ENCODE measurements at places on chromosomes 12 and 14.

DNA sequence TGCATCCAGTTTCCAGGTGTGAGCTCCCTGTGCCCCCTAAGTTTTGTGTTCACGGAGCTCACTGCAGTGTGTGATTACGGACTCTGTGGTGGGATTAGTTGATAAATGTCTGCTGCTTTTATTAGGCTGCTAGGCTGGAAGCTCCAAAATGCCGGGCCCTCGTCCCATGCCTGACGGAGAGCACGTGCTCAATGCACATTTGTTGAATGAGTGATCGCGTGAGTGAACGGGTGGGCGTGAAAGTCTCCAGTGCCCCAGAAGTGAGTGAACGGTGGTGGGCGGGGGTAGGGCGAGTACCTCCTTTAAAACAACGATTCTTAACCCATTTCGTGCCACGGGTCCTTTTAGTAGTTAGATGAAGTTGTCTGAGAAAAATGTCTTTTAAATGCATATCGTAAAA, 175.5 kb downstream of the AACS start:
- no peak for DNase-seq

DNA sequence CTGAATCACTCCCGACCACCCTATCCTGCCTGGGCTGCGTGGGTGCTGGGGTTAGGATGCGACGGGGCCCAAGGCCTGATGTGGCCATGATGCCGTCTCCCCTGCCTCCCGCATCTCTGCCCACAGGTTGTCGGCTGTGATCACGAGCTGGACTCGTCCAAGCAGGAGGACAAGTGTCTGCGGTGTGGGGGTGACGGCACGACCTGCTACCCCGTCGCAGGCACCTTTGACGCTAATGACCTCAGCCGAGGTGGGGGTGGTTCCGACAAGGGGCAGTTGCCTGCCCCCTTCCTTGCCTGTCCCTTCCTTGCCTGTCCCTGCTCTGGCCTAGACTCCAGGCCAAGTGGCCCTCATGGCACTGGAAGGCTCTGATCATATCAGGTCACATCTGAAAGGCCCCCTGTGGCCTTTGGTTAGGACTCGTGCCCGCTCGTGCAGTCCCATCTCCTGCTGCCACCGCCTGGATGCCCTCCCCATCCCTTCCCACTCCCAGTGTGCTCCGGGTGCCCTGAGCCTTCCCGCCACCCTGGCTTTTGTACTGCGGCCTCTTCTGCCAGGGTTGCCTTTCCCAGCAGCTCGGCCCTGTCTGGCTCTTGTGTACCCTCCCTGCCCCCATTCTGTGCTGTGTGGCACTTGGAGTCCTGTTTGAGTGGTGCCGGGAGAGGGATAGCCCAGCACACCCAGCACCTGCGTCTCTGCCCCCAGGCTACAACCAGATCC, 13.6 kb downstream of the PAPLN start:
- no peak for DNase-seq

DNA sequence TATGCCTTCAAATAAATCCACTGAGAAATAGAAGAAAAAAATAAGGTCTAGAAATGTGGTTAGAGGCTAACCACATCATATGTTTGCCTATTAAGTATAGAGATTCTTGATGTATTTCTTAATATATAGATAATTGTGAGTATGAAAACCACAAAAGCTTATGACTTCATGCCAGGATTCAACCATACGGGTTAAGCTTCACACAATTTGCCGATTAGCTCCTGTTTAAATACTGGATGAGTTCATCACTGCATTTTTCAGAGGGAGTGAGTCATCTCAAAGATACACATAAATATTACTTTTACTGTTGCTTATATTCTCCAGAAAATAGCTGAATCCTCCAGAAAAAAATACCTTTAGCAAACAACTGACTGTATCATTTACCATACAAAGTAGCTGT, 79.6 kb downstream of the RPL10L start:
- no peak for DNase-seq

- no peak for DNase-seq
These were observed 84.8 kb downstream of the SMOC1 start for GRCh38 chr14:69963966-69964365.

GRCh38 chr14:96237641-96238040, 18.4 kb upstream of the BDKRB1 start:
- no peak for DNase-seq

- DNase-seq = no peak
These were observed 148.6 kb downstream of the FBXL14 start for GRCh38 chr12:1445807-1446206.

DNA sequence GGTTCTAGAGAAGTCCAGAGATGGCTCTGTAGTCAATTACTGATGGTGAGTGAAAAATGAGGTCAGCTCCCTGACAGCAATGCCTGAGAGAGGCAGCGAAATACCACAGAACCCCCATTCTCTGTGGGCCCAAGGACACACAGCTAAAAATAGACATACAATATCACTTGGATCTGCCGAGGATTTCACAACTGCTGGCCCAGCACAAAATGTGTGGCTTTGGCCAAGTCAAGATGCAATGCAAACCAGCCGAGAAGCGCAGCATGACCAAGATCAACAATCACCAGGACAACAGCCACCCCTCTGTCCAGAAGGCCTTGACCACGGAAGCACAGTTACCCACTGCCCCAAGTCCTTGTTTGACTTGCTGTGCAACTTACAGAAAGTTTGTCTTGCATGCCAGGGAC, 52.2 kb downstream of the CKAP4 start:
- DNase-seq = no peak

- DNase-seq = no peak
These were observed 204.8 kb downstream of the DPF3 start for GRCh38 chr14:72688990-72689671.

DNA sequence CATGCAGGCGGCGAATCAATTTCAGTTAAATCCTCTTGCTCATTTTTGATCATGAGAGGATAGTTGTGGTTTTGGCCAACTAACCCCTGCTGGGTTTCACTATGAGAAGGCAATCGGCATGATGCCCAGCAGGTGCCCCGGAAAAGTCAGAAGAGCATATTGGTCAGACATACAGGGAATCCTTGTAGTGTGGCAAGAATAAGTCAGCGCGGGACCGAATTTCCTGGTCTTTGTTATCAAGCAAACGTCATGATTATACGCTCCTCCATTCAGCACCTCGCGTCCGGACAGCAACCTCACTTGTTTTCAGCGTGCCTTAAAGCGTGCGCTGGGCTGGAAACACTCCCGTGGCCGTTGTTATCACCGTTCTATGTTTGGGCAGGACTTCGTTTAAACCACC, 1.8 kb downstream of the TBC1D30 start:
- DNase-seq = peak; percentile 36

DNA sequence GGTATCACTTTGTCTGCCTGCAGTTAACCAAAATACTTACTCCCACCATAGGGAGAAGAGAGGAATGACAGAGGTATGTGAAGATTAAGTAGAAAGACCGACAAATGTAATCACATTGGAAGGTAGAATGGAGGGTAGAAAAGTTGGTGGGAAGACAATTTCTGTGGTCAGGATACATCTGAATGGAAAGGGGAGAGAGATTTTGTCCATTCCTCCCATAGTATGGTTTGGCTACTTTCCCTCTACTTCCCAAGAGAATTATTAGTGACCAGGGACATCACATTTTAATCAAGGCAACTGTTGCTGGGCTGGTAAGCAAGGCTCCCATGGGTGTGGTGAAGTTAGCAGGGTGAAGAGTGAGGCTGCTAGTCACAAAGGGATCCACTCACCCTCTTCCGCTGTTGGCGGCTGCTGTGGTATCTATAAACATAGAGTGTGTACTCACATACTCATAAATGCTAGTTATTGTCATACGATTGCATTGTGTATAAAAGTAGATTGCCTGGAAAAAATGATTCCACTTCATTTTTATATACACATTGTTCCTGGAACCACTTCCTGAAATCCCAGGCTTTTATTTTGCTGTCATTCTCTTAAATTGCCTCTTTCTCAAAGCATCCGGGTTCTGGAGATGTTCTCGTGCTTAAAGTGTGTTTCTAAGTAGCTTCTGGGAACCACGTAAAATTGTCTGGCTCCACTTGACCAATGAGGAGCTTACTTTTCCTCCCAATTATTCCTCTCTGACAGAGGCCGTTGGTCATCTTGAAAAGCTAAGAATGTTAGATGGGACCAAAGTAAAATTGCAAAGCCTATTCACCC, 413.1 kb downstream of the ZFP36L1 start:
- no peak for DNase-seq

GRCh38 chr14:32142754-32143437, 58.9 kb upstream of the RNU6-7 start:
- no peak for DNase-seq

All from stimulated activated CD4-positive, alpha-beta T cell treated with anti-CD3 and anti-CD28 coated beads, Interleukin-4, amount 100 ng/mL, for 24 hours (primary cell).